ENCODE measurements at places on chromosomes 13 and 19.

DNA sequence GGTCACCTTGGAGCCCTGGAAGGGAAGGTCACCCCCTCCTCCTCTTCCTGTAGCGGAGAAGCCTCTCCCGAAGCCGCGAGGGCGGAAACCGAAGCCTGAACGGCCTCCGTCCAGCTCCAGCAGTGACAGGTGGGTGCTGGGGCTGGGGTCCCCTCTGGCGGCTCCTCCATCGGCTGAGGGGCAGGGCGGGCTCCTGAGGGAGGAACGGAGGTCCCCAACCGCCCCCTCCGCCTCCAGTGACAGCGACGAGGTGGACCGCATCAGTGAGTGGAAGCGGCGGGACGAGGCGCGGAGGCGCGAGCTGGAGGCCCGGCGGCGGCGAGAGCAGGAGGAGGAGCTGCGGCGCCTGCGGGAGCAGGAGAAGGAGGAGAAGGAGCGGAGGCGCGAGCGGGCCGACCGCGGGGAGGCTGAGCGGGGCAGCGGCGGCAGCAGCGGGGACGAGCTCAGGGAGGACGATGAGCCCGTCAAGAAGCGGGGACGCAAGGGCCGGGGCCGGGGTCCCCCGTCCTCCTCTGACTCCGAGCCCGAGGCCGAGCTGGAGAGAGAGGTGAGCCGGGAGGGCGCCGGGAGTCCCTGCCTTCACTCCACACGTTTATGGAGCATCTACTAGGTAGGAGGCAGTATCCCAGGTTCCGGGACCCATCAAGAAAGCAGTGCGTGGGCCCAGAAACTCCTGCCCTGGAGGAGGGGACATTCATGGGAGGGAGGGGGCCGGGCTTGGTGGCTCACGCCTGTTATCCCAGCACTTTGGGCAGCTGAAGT is 22.0 kb downstream of the HDGFL2 start:
- no peak for DNase-seq

DNA sequence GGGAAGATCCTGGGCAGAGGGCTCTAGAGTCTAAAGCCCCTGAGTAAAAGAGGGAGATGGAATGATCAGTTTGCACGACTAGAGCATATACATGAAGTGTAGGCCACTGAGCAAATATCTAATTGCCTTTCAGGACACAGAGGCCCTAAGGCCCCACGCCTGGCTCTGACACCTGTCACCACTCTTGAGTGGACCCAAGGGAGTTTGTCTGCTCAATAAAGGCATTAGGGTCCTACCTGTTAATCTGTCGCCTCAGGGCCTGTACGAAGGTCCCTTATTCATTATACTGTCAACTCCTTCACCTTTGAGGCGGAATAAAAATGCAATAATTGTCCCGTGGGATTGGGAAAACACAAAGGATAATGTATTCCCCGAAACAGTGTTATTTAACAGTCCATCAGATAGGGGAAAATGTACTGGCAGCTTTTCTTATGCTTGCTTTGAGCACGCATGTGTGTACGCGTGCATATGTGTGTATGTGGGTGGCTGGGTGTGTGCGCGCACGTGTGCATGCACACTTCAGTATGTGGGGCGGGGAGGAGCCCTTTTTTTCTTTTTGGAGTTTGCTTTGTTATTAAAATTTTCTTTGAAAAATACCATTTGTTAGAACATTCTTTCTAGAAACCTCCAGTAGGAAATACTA is 161.8 kb upstream of the SERP2 start:
- no peak for DNase-seq

DNA sequence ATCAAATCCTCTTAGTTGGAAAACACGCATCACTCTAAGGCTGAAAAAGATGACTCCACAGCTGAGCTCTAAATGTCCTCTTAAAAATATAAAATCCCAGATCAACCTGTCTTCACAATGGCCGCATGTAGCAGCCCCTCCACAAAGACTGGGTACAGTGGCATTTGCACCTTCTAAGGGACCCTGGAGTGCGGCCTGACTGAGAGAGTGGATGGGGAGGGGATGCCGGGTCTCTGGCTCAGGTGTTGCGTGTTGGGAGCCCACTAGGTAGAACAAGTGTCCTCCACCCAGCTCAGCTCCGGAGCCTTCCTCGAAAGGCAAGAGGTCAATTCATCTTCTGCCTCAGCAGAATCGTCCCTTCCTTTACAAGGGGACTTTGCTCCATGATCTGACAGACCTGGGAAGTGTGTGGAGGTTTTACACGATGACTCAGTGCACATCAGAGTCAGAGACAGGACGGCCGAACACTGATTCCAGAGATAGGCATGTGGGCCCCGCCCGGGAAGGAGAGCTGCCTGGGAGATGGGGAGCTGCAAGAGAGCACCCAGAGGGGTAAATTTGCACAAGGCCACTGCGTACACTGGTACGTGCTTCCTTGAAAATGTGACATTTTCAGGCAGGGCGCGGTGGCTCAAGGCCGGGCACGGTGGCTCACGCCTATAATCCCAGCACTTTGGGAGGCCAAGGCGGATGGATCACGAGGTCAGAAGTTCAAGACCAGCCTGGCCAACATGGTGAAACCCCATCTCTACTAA is 23.5 kb upstream of the SLC15A1 start:
- DNase-seq: peak; percentile 82

GRCh38 chr13:89737051-89737450 is 1610.4 kb upstream of the MIR17HG start:
- no peak for DNase-seq

GRCh38 chr13:38202740-38203139 is 146.9 kb upstream of the UFM1 start:
- DNase-seq: peak; percentile 78

DNA sequence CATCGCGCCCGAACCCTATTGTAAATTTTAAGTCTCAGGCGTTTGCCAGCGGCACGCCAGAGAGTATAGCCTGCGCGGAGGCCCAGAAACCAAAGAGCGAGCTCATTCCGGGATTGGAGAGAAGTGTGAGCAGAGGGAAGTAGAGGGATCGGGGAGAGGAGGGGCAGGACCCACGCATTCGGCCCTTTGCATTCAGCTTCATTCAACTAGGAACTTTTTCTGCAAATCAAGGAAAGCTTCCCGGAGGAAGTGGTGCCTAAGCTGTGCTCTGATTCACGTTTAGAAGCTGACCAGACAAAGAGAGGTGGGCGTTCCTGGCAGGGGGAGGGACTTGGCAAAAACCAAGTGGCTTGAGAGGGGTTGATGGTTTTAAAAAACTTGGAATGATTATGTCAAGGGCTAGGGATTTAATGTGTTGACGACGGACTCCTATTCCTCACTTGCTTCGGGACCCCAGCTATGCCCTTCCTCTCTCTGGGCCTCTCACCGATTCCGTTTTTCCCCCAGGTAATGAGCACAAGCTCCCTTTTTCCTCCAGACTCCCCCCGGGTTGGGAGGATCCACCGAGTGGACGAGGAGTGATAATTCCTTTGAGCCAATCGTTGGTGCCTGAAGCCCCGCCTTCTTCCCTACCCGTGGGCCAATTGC is 811 bp upstream of the PRMT1 start:
- no peak for DNase-seq

DNA sequence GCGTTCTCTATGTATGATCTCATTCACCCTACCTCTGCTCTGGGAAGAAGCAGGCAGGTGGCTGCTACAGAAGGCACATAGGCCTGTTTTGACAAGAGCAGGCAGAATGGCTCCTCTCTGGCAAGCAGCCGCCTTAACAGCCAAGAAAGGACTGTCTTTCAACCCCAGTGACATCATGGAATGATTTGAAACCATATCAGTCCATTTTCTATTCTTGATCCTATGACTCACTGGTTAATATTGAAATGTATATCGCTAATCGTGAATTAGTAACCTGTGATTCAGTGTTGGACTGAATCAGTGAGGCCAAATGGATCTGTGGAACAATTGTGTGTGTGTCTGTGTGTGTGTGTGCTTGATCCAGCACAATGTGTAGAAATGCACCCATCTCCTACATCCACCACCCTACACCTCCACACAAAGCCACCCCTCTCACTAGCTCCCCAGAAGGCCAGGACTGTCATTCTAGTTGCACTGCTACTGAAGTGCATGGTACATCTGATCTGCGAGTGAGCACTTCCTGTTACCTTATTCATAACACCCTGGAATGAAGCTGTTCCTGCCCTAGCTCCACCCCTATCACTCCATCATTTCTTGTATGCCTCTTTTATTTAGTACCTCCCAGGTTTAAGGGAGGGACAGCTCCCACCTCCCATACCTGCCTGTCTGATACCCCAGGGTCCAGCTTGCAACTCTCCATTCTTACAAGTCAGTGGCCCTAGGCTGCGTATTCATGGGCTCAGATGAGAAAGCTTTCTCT is 460.0 kb downstream of the FOXO1 start:
- peak; percentile 98 for DNase-seq

DNA sequence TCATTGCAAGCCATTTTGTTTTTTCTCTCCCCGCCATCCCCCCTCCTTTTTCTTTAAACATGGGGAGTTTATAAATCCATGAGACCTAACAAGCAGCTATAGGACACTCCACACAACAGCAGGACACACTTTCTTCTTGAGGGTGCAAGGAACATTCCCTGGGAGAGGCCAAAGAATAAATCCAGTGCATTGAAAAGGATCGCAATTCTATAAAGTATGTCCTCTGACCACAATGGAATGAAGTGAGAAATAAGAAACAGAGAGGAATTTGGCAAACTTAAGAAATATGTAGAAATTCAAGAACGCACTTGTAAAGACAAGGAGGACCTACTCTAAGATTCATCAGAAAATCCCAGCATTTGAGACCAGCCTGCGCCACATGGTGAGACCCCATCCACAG is 11.9 kb downstream of the KLF2 start:
- DNase-seq: no peak

DNA sequence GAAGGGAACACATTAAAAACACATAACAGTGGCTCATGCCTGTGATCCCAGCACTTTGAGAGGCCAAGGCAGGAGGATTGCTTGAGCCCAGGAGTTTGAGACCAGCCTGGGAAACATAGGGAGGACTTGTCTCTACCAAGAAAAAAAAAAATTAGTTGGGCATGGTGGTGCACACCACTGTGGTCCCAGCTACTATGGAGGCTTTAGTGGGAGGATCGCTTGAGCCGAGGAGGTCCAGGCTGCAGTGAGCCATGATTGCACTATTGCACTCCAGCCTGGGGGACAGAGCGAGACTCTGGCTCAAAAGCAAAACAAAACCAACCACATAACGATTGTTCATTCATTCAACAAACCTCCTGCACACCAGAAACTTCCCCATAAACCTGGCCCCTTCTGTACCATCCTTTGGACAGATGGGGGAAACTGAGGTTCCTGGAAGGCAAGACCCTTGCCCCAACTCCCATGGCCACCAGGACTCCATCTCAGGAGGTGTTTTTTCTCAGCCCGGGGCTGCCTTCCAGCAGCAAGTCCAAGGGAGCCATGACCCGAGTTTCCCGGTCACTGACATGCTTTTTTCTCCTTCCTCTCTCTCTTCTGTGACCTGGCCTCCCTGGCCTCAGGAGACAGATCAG is 4.3 kb downstream of the FOSB start:
- no peak for DNase-seq

All from mammary epithelial cell (primary cell).